ENCODE measurements at places on chromosomes 12 and 14.

DNA sequence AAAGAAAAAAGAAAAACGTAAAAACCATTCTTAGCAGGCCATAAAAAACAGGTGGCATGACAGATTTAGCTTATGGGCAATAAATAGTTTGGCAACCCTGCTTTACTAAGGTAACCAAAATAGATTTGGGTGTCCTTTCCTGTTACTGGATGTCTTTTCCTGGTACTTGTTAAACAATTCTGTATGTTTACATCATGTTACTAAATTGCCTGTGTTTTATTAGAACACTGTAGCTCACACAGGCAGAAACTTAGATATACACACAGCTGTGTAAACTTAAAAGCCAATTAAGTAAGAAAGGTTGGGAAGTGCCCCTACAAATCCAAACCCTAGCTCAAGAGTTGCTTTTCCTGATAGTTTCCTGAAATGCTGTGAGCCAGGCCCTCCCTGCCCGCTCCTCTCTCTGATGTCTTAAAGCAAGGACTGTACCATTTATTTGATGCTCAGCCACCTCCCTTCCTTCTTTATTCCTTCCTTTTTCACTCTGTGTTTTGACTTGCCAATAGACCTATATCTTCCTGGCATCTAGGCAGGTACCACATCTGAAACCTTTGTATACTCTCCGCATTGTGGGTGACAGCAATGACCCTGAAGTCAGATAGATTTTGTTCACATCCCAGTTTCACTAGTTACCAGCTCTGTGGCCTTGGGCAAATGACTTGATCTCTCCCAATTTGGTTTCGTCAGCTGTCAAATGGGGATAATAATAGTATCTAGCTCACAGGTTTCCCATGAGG is 3.7 kb upstream of the CAMKK2 start:
- DNase-seq: no peak

- no peak for DNase-seq
Measured at GRCh38 chr14:70832561-70833305, 23.4 kb upstream of the MAP3K9 start.

DNA sequence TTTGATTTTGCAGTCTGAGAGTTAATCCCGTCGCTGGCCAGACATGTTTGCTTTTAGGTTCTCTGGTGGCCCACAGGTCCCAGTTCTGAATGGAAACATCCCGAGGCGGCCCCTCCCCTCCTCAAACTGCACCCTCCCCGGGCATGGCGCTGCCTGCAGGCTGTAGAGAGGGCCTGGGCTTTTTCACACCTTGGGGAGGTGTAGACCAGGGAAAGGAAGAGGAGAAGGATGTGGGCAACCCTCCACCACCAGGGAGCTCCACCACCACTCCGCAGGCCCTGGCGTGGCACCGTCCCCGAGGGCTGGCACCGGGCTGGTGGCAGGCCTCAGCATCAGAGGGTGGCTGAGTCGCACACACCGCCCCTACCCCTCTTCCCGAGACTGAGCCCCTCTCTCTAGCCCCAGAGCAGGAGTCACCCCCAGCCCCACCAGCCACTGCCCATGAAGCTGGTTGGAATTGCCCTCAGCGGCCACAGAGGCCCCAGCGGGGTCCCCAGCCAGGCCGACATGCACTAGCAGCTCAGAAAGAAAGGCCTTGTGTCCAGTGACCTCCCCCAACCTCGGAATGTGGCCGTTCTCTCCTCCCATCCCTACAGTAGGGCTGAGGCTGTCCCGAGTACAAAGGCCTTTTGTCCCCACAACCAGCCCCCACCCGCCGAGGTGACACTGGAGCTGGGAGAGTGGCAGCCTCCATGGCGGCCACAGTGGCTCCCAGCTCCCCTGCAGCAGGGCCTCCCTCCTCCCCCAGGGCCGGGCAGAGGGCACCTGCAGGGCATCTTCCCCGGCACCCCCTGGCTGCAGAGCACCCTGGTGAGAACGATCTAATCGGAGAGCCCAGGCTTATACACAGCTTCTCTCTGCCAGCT is 23.5 kb upstream of the INF2 start:
- DNase-seq: no peak

DNA sequence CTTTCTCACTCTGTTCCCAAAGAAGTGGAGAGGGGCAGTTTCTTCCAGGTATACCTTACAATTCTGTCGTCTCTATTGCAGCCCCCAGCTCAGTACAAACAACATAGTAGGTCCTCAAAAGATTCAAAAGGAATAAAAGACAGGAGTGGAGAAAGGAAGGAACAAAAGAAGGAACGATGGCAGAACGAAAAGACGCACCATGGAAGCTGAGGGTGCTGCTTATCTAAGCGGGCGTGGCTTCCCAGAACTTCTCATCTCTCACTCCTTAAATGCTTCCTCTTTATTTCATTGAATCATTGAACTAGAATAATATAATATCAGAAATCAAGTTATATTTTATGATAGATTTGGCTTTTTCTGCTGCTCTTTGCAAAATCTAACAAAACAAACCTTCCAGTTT is 13.7 kb upstream of the LTA4H start:
- no peak for DNase-seq

DNA sequence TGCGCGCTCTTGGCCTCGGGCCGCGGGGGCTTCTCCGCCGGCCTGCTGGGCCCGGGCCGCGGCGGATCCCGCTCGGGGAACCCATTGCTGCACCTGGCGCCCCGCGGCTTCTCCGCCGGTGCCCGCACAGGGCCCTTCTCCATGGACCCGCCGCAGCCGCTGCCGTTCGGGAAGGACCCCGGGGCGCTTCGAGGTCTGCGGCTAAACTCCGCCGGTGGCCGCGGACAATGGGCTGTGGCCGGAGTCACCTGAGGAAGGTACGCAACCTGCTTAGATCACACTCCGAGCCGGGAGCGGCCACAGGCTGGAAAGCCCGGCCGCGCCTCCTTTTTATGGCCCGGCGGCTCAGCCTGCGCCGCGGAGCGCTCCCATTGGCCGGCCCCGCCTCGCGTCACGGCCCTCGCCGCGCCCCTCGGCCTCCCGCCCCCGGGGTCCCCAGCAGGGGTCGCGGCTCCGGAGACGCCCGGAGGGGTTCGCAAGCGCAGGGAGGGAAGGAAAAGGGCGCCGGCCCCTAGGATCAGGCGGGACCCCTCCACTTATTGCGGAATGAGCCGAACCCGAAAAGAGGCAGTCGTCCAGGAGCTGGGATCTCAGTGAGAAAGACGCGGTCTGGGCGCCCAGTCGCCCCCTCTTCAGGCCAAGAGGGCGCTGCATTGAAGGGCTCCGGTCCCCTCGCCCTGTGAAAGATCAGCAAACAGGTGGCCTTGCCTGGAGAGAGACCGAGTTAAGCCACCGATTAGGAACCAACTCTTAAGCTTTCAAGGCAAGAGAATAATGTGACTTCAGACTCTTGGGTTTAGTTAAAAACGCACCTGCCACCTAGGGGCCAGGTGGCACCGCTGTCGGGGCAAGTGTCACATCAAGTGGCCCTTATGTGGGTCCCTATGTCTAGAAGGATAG is at the start of gene GCH1:
Gene GCH1, minus strand, starts transcription at position 306 of the 900 bp plus-strand sequence. Its CDS starts 163 bp downstream, at position 143.
- DNase-seq: peak; percentile 42

- no peak for DNase-seq
Measured at GRCh38 chr12:112761366-112761986, 30.1 kb upstream of the RPH3A start.

GRCh38 chr12:41327096-41327895 is 139.2 kb downstream of the PDZRN4 start:
- DNase-seq: no peak

- no peak for DNase-seq
Measured at GRCh38 chr12:14261861-14262260, 103.6 kb upstream of the ATF7IP start.

GRCh38 chr12:21353948-21354347 is 18.8 kb upstream of the IAPP start:
- no peak for DNase-seq

DNA sequence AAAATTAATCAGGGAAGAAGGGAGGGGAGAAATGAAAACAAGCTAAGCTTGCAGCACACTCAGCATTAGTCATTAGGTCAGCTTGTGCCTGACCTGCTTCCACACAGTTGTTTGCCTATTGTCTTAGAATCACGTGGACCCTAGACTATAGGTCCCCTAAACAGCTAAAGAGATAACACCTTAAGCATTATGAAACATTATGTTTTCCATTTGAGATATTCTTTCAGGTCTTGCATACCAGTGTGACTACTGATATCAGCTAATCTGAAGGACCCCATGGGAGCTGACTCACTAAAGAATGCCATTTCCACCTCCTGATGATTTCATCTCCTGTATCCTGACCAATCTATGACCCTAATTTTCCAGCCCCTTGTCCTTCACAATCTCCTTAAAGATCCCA is 154.1 kb upstream of the FUT8 start:
- no peak for DNase-seq

- no peak for DNase-seq
Measured at GRCh38 chr14:103132381-103133209, 9.3 kb downstream of the TNFAIP2 start.

- DNase-seq: no peak
Measured at GRCh38 chr12:108875682-108876361, 4.1 kb upstream of the DAO start.

DNA sequence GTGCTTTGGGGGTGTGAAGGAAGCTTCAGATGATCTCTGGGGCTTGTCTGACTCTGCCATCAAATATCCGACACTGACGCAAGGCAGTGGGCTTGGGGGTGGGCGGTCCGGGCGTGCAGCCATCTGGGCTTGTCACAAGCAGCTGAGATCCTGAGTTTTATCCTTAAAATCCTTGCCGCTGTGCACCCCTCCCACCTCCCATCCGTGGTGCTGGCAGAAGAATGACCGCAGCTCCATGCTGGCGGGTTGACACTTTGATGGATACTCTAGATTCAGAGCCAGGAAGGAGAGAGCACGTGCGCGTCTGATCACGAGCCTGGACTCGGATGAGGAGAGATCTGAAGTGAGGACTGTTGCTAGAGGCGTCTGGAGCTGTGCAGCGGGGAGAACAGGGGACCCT is 3.0 kb downstream of the ZFYVE21 start:
- no peak for DNase-seq

GRCh38 chr12:24997970-24998582 is 49.2 kb upstream of the BCAT1 start:
- DNase-seq: no peak

DNA sequence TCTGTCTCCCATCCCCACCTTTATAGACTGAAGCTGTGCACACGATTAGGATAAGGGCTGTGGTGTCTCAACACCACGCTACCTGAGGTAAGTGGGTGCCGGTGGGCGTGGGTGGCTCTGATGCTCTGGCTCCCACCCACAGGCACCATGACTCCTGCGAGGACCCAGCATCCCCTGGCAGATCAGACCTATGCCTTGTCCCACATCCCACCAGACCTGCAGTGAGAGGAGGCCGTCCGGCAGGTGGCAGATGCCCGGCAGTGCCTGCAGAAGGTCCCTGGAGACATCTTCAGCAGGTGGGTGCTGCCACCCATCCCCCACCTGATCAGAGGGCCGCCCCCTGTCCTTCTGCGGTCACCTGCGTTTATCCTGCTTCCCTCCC is 104.4 kb upstream of the PRB2 start:
- DNase-seq: no peak

- DNase-seq: no peak
Measured at GRCh38 chr12:49667325-49668090, 39.7 kb downstream of the FMNL3 start.

DNA sequence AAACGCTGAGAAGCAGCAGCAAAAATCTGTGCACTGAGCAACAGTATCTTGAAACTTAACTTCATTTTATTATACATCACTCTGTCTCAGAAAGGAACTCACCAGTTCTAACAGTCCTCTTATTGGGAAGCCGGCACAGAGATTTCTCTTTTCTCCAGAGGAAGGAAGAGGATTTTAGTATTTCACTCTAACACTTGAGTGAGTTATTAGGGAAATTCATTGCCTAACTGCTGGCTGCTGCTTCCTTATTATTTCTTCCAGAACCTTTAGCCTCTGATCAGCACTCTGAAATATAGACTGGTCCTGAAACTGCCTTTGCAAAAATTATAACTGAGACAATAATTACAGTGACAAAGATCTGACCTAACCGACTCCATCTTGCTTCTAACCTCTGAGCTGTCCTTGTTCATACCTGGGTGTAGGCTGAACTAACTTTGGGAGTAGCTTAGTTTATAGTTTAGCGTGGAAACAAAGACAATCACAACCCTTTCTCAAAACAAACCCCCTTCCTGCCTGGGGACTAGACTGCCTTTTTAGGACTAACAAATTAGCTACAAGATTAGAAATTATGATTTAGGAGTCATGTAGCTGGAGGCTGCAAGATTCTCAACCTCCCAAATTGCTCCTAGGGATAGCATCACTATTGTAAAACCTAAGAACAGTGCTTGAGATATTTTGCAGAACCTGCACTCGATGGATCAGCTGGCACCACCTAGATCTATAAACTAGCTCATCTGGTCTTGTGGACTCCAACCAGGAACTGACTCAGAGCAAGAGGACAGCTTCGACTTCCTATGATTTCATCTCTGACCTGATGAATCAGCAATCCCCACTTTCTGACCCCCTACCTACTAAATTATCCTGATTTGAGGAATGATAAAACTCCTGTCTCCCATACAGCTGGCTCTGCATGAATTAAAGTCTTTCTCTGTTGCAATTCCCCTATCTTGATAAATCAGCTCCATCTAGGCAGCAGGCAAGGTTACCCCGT is 117.5 kb downstream of the DYRK2 start:
- DNase-seq: no peak

GRCh38 chr14:69044965-69045555 is 66.0 kb upstream of the ACTN1 start:
- no peak for DNase-seq

DNA sequence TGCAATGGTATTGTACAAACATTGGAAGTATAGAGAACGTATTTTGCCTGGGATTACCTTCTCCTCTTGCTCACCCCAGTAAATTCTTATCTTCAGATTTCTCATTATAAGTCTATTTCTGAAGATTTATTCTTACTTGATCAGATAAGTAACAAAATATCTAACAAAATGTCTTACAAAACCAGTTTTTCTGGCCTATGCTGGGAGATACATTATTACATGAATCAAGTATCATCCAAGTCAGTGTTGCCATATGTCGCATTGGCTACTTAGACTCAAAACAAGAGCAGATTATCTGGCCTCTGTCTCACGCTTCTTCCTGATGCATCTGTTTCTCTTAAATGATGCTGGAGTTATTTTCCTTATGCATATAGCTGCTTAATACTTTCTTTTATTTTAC is 408.5 kb downstream of the CCER1 start:
- no peak for DNase-seq

- DNase-seq: no peak
Measured at GRCh38 chr14:77043177-77043983, 14.9 kb upstream of the IRF2BPL start.

GRCh38 chr12:19710811-19711793 is 271.8 kb downstream of the AEBP2 start:
- no peak for DNase-seq

- peak; percentile 67 for DNase-seq
Measured at GRCh38 chr12:120356567-120357030, 12.4 kb downstream of the MSI1 start.

- no peak for DNase-seq
Measured at GRCh38 chr12:123468786-123469185, 10.8 kb downstream of the SNRNP35 start.
